Activated CD8-positive, alpha-beta memory T cell treated with anti-CD3 and anti-CD28 coated beads, Interleukin-2, amount 10 ng/mL, durations not matched to agents 7 days and 5 days (primary cell): ENCODE measurements at places on chromosomes 5 and 9. TPM values are rescaled to one million over a fixed set of nuclear protein-coding genes. Genes with fewer than 3 reads are reported as not detected.

GRCh38 chr5:180208435-180209081, 453 bp downstream of the RASGEF1C start:
- DNase-seq, result no peak
- H3K4me3 ChIP-seq, result no peak overlapping the region
- peaks cover 10% of the 10 kb centered on the region for H3K4me1 ChIP-seq
- no peak overlapping the region for H3K27ac ChIP-seq
- peaks cover 32% of the 10 kb centered on the region for H3K27me3 ChIP-seq
- H3K36me3 ChIP-seq, result no peaks in the 10 kb centered on the region

DNA sequence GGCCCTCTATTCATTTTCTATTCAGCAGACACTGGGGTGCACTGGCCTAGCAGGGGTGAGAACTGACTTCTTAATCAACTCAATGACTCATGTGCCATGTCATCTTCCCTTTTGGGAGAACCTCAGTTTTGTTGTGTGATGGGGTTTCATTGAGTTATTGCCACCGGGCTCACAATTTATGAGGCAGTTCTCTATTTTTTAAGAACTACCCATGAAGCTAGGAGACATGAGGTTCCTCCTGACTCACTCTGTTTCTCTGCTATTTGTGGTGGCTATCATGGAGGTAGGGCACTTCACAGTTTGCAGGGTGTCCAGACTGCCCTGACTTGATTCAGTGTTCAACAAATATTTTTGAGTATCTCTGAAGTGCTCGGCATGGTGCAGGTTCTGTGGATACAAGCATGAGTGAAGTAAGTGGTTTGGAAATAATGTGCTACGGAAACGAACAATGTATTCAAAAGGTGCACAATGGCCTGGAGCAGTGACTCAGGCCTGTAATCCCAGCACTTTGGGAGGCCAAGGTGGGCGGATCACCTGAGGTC, 39.3 kb downstream of the SPARC start:
- H3K27ac ChIP-seq, result no peak overlapping the region
- DNase-seq, result no peak
- no peaks in the 10 kb centered on the region for H3K36me3 ChIP-seq
- H3K27me3 ChIP-seq, result peaks cover 12% of the 10 kb centered on the region

GLRA1 gene
- not detected for total RNA-seq

DNA sequence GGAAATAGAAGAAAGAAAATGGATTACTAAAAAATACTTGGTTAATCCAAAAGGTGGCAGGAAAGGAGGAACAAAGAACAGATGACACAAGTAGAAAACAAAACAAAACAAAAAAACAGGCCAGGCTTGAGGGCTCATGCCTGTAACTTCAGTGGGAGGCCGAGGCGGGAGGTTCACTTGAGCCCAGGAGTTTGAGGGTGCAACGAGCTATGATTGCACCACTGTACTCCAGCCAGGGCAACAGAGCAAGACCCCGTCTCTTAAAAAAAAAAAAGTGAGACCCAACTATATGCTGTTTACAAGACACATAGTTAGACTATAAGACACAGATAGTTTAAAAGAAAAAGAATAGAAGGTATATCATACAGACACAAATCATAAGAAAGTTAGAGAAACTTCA, 59.5 kb downstream of the AK8 start:
- DNase-seq, result no peak
- H3K27ac ChIP-seq, result no peak overlapping the region
- no peaks in the 10 kb centered on the region for H3K4me1 ChIP-seq
- H3K36me3 ChIP-seq, result no peaks in the 10 kb centered on the region
- peaks cover 63% of the 10 kb centered on the region for H3K27me3 ChIP-seq

ANKRD55 gene
- not detected for total RNA-seq

DNA sequence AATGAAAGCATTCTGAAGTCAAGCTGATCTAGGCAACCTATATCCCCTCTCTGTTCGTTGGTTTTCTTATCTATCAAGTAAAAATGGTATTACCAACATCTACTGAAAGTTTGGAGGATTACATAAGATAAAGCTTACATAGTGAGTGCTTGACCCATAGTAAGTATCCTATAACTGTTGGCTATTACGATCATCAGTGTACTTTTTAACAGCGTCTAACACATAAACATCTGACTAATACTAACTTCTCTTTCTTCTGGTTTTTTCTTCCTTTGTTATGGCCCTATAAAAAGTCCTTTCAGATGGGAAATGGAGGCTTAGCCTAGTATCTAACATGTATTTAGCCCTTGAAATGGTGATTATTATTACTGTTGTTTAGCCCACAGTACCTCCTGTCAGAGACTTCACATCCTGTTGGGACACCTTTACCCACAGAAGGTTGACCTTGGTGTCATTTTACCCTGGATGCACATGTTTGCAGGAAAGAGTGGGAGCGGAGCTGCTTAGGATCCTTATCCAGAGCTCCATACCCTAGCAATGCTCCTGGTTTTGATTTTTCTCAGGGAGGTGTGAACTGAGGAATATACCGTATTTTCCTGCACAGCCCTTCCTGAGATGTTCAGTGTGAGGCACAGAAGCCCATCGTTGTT, 6.0 kb downstream of the INSYN2B start:
- no peak overlapping the region for H3K27ac ChIP-seq
- no peaks in the 10 kb centered on the region for H3K4me1 ChIP-seq
- no peak for DNase-seq
- H3K27me3 ChIP-seq, result no peaks in the 10 kb centered on the region

GRCh38 chr9:87882627-87883026, at the start of gene SPATA31E1:
Gene SPATA31E1 (plus strand): TSS chr9:87882877. CDS start chr9:87882892, 15 bp downstream.
- H3K27ac ChIP-seq, result no peak within 1 kb of the TSS
- no peak for DNase-seq
- H3K27me3 ChIP-seq, result no peaks in the 10 kb centered on the region
- no peaks in the 10 kb centered on the region for H3K36me3 ChIP-seq
- H3K4me3 ChIP-seq, result no peak within 1 kb of the TSS

B4GALT1 gene
- 35.2 TPM for total RNA-seq

DNA sequence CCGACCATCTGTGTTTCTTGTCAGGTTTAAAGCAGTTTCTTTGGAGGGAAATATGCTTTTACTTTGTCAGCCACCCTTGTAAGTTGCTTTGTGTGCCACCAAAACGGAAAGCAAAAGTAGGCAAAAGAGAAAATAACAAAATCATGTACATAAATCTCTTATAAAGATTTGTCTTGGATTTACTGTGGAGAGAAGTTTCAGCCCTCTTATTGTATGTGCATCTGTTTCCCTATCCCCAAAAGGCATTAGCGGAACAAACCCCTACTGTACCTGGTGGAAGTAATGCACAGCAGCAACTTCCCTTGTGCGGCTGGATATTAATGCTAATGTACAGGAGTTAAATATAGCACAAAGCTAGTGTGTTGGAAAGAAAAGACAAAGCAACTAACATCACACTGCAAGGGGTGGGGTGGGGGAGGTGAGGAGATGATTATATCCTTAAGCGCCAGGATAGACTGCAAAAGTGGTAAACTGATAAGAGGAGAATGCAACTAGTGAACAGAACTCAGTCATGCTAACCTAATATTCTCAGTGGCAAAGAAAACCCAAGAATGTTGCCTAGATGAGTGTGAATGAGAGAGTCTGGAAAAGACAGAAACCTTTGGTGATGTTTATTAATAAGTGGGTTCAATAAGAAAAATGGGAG, 396.5 kb upstream of the MEF2C start:
- H3K27ac ChIP-seq, result no peak overlapping the region
- no peaks in the 10 kb centered on the region for H3K4me1 ChIP-seq
- no peaks in the 10 kb centered on the region for H3K27me3 ChIP-seq
- no peaks in the 10 kb centered on the region for H3K36me3 ChIP-seq
- H3K4me3 ChIP-seq, result no peak overlapping the region
- DNase-seq, result no peak

C9orf153 gene
- total RNA-seq, result 0.38 TPM

PPIC gene
- not detected for total RNA-seq

- no peaks in the 10 kb centered on the region for H3K36me3 ChIP-seq
- no peak overlapping the region for H3K27ac ChIP-seq
- no peak overlapping the region for H3K4me3 ChIP-seq
- H3K4me1 ChIP-seq, result no peaks in the 10 kb centered on the region
- no peak for DNase-seq
- peaks cover 11% of the 10 kb centered on the region for H3K27me3 ChIP-seq
Observed at GRCh38 chr5:59503220-59503619, 390.3 kb downstream of the PDE4D start.

DNA sequence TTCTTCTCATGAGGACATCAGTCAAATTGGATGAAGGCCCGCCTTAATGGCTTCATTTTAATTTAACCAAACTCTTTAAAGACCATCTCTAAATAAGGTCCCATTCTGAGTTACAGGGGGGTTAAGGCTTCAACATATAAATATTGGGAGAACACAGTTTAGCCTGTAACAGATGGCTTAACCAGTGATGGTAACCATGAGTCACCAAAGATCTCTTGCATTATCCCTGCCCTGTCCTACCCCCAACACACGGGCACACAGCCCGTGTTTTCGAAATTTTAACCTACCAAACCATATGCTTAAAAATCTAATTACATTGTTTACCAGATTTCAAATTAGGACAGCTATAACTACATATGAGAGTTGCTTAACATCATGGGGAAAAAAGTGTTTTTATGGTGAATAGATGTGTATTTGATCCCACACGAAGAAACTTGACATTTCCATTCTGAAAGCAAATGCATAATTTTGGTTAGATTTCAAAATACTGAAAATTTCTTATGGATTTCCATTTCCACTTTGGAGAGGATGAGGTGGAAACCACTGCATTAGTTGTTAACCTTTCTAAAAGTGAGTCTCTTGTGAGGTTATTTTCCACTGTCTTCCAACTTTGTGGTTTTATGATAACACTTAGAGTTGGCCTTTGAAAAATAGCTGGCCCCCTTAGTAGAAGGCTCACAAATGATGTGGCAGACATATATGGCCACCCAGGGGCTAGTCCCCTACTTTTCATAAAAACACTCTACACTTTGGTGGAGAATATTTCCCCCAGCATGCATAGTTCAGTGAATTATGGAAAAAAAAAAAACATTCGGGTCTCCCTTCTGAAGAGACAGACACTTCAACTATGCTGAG, 849.3 kb downstream of the TLE1 start:
- DNase-seq, result no peak
- no peak overlapping the region for H3K27ac ChIP-seq
- H3K4me3 ChIP-seq, result no peak overlapping the region
- no peaks in the 10 kb centered on the region for H3K27me3 ChIP-seq
- H3K4me1 ChIP-seq, result no peaks in the 10 kb centered on the region

GRCh38 chr9:24488896-24489295, 56.8 kb downstream of the IZUMO3 start:
- no peak overlapping the region for H3K27ac ChIP-seq
- H3K36me3 ChIP-seq, result no peaks in the 10 kb centered on the region
- no peak for DNase-seq
- H3K4me1 ChIP-seq, result no peaks in the 10 kb centered on the region
- H3K4me3 ChIP-seq, result no peak overlapping the region

CDKN2B gene
- total RNA-seq, result 5.9 TPM

TYRP1 gene
- total RNA-seq, result not detected

- peaks cover 69% of the 10 kb centered on the region for H3K36me3 ChIP-seq
- H3K4me1 ChIP-seq, result peaks cover 90% of the 10 kb centered on the region
- H3K27ac ChIP-seq, result peak overlapping the region; percentile 91
- DNase-seq, result no peak
- no peaks in the 10 kb centered on the region for H3K27me3 ChIP-seq
- H3K4me3 ChIP-seq, result peak overlapping the region; percentile 57
Observed at GRCh38 chr5:170276140-170276539, 21.4 kb downstream of the LCP2 start.

GRCh38 chr9:99966716-99967115, 60.3 kb downstream of the STX17 start:
- no peaks in the 10 kb centered on the region for H3K4me1 ChIP-seq
- no peak for DNase-seq
- H3K27me3 ChIP-seq, result no peaks in the 10 kb centered on the region

PTPDC1 gene
- total RNA-seq, result 5.2 TPM

DNA sequence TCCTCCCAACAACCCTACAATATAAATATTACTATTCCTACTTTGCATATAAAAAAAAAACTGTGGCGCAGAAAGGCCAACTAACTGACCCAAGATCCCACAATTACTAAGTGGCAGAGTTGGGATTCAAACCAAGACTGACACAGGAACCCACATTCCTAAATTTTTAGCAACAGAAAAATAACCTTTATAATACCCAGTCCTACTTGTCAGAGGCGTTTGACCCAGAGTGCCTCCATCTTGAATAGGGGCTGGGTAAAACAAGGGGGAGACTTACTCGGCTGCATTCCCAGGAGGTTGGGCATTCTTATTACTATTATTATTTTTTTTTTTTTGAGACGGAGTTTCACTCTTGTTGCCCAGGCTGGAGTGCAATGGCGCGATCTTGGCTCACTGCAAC, 2.0 kb upstream of the SLC30A5 start:
- peaks cover 37% of the 10 kb centered on the region for H3K4me1 ChIP-seq
- H3K4me3 ChIP-seq, result no peak overlapping the region
- DNase-seq, result no peak
- peaks cover 7% of the 10 kb centered on the region for H3K36me3 ChIP-seq
- no peak overlapping the region for H3K27ac ChIP-seq

SPINK1 gene
- not detected for total RNA-seq

GRCh38 chr5:97670447-97670846, 487.4 kb upstream of the RIOK2 start:
- no peaks in the 10 kb centered on the region for H3K36me3 ChIP-seq
- no peak for DNase-seq
- H3K4me1 ChIP-seq, result no peaks in the 10 kb centered on the region
- no peak overlapping the region for H3K27ac ChIP-seq

- no peak overlapping the region for H3K27ac ChIP-seq
- peaks cover 21% of the 10 kb centered on the region for H3K27me3 ChIP-seq
- no peak overlapping the region for H3K4me3 ChIP-seq
- H3K4me1 ChIP-seq, result no peaks in the 10 kb centered on the region
- DNase-seq, result no peak
- no peaks in the 10 kb centered on the region for H3K36me3 ChIP-seq
Observed at GRCh38 chr9:98634685-98635336, 73.9 kb downstream of the GABBR2 start.

GRCh38 chr5:9439531-9440292, 106.2 kb downstream of the SEMA5A start:
- H3K27me3 ChIP-seq, result no peaks in the 10 kb centered on the region
- H3K4me3 ChIP-seq, result no peak overlapping the region
- no peak overlapping the region for H3K27ac ChIP-seq
- H3K4me1 ChIP-seq, result no peaks in the 10 kb centered on the region

TAL2 gene
- 0.35 TPM for total RNA-seq

PCDHGC4 gene
- not detected for total RNA-seq

- no peaks in the 10 kb centered on the region for H3K36me3 ChIP-seq
- H3K27ac ChIP-seq, result no peak overlapping the region
- no peaks in the 10 kb centered on the region for H3K27me3 ChIP-seq
- DNase-seq, result no peak
Observed at GRCh38 chr5:40570408-40571129, 109.1 kb upstream of the PTGER4 start.

DNA sequence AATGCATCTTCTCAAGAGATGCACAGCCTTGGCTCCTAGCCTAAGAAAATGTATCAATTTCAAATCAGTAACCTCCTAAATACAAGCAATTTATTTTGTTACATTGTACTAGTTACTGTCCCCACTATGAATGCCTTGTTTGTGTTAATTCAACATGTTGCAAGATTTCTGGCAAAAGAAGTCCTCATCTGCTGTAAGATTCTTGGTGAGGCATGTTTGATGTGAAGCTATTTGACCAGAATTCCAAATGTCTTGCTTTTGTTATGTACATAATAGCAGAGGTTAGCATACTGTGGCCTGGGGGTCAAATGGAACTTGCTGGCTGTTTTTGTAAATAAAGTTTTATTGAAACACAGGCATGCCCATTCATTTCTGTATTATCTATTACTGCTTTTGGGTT, 1023.1 kb upstream of the WWC1 start:
- no peak for DNase-seq
- no peak overlapping the region for H3K27ac ChIP-seq
- no peaks in the 10 kb centered on the region for H3K27me3 ChIP-seq
- no peak overlapping the region for H3K4me3 ChIP-seq
- no peaks in the 10 kb centered on the region for H3K4me1 ChIP-seq
- no peaks in the 10 kb centered on the region for H3K36me3 ChIP-seq
